ENCODE measurements at places on chromosomes 12 and 14.

DNA sequence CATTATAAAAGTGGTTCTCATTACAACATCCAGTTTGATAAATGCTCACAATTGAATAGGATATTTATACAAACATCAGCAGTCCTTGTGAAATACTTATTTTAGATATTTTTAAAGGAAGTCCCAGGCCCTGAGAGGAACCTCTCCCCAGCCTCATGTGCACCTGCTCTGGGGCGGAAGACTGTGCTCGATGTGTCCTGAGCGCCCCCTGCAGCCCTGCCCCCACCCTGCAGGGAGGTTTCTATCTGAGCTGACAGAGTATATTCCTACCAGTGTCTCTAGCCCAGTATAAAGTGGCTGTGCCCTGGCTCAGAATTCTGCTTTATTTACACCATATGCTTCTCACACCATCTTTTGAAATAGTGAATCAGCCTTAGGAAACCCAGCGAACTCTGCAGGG is 1349.1 kb downstream of the TMEM121 start:
- peak; percentile 25 for DNase-seq

DNA sequence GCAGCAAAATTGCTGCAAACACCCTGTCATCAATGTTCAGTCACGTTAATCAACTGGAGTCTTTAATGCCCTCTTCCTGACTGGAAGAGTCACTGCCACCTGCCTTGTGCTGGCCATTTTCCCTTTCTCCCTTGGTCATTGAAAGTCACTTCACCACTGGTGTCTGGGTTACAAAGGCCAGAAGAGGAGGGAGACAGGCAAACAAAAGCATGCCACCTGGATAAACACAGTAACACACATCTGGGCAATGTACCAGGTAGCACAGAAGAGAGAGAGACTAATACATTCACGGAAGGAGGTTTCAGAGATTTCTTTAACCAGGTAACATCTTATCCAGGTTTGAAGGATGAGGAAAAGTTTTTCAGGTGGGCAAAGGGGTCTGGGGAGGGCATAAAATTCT is 32.7 kb downstream of the GPHB5 start:
- no peak for DNase-seq

- no peak for DNase-seq
Observed at GRCh38 chr14:99123208-99123870, 148.7 kb downstream of the BCL11B start.

DNA sequence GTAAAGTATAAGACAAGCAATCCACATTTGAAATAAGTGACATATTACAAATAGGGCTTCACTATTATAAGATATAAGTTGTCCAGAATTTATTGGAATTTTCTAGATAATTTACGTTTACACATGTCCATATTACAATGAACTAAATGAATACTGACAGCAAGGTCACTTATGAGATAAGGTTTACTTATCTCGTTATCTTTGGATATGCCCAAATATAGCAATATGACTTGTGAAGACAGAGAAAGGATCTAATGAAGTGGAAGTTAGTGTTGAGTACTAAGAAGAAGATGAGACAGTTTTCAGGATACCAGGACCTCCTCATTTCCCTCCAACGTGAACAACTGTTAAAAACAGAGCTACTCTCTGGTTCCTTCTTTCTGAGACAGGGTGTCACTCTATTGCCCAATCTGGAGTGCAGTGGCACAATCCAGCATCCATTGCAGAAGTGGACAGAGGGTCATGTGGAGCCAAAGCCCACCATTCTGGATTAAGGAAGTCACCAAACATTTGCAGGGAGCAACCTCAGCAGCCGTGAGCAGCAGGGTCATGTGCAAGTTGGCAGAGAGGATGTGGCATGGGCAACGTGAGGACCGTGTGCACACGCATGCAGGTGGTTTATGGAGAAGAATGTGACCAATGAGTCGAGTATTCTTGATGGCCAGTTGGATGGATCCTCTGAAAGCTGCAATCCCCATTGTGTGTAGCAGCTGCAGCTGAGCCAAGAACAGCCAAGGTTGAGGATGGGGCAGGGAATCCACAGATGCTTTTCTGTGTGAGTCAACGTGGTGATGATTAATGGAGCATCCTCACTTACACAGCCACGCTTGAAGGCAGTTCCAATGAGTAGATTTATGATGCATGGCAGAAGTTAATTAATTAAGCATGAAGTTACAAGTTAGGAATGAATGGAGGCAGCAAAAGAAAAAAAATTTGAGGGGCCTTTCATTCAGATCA is 111.0 kb downstream of the BICD1 start:
- no peak for DNase-seq

- DNase-seq, result no peak
Observed at GRCh38 chr12:47134005-47134404, 54.2 kb upstream of the AMIGO2 start.

Data from activated CD4-positive, alpha-beta T cell treated with anti-CD3 and anti-CD28 coated beads for 24 hours (primary cell).